ENCODE measurements at places on chromosomes 3 and 15.

GRCh38 chr15:41493902-41494189 lies 172 bp downstream of the ITPKA start:
- no peak for DNase-seq

DNA sequence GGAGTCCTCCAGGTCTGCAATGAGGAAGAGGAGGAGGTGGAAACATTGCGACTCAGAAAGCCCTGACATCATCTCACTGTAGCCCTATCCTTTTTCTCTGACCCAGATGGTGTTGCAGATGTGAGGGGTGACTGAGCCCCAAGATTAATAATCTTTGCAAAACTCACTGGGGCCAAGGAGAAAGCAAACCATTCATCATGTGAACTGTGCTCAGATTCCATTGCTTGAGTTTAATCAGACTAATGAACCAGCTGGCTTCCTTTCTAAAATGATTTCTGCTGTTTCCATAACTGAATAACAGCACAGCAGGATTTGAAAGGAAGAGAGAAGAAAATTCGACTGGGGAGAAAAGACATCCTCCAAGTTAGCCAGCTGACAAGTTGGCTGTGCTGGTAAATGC lies 13.4 kb upstream of the DGKG start:
- DNase-seq: no peak

GRCh38 chr3:136075811-136076210 lies 110.3 kb downstream of the PPP2R3A start:
- DNase-seq: no peak

- no peak for DNase-seq
These were observed 8.4 kb downstream of the TMEM40 start for GRCh38 chr3:12750658-12751071.

- no peak for DNase-seq
These were observed 302.5 kb downstream of the OCA2 start for GRCh38 chr15:27796405-27797320.

DNA sequence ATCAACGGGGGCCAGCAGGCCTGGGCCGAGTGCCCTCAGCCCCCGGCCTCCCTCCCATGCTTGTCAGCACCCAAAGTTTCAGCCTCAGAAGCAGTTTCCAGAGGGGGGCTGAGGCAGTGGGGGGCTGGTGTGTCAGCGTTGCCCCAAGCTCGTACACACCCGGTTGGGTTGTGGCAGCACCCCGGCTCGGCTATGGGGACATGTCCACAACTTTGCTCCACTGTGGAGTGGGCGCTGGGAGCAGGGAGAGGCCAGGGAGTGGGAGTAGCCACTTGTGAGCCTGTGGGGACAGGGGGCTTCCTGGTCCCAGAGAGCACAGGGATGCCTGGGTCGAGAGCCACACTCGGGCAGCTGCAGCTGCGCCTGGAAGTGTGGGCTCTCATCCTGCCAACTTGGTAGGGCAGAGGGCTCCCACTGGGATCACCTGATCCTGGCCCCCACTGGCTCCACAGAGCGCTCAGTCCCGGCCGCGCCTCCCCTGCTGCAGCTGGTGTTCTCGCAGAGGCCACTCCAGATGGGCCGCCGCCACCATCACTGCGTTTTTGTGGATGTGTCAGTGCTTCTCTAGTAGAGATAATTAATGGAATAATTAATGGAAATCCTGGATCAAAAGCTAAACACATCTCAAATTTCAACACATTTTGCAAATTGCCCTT lies 75.1 kb downstream of the NR1D2 start:
- no peak for DNase-seq

Data from activated CD4-positive, alpha-beta T cell treated with anti-CD3 and anti-CD28 coated beads, Interleukin-2, amount 50 U/mL, for 1 hour (primary cell).